ENCODE measurements at places on chromosomes 7 and 10.

GRCh38 chr10:114507449-114507848, 103.1 kb upstream of the AFAP1L2 start:
- no peak for DNase-seq

- DNase-seq = no peak
These were observed 259.5 kb upstream of the HGF start for GRCh38 chr7:82029236-82029913.

- no peak for DNase-seq
These were observed 528.1 kb downstream of the KCNMA1 start for GRCh38 chr10:77109351-77109994.

DNA sequence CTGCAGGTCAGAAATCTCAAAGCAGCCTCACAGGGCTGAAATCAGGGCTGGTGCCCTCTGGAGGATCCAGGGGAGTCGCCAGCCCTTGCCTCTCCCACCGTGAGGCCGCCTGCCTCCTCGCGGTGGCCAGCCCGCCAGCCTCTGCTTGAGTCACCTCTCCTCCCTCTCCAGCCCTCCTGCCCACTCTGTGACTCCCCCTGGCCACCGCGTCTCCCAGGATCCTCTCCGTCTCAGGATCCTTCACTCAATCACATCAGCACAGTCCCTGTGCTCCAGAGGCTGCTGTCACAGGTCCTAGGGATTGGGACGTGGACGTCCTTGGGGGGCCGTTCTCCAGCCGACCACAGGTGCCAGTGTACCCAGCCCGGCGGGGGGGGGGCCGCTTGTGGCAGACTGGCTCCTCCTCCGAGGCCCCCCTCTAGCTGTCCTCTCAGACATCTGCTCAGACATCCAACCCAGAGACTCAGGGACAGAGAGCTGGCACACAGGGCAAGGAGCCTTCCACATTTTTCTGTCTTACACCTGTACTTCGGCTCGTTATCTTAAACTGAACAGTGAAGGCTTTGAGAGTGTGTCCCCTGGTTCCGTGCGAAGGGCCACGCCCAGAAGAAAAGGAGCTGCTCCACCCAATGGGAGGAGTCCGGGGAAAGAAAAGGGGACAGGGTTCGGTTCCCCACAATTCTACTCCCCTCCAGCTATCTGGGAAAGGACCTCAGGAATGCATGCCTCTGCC, 9.4 kb upstream of the PPP2R2D start:
- DNase-seq = no peak

- DNase-seq = no peak
These were observed 99.4 kb downstream of the CTNNA3 start for GRCh38 chr10:67596641-67597040.

DNA sequence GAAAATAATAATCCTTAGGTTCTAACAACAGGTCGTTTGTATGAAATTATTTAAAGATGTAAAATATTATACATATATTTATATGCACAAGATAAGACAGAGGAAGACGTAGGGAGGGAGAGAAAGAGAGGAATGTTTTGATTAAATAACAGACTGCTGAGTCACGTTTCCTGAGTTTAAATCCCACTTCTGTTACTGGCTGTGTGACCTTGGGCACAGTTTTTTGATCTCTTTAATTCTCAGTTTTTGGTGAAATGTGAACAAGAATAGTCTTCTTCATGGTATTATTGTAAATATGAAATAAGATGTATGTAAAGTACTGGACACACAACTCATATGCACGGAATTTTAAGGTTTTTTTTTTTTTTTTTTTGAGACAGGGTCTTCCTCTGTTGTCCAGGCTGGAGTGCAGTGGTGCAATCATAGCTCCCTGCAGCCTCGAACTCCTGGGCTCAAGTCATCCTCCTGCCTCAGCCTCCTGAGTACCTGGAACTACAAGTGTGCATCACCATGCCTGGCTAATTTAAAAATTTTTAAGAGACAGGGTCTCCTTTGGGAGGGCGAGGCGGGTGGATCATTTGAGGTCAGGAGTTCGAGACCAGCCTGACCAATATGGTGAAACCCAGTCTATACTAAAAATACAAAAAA, 42.6 kb downstream of the BAMBI start:
- no peak for DNase-seq

Measured in NCI-H1092 (cell line).